ENCODE measurements at places on chromosomes 2 and 18. TPM values are rescaled to one million over a fixed set of nuclear protein-coding genes. Genes with fewer than 3 reads are reported as not detected.

Gene ICA1L
- total RNA-seq = 2.1 TPM

Gene POTEJ
- not detected for total RNA-seq

Gene CXXC1
- total RNA-seq = 107 TPM

Gene PASK
- 329 TPM for total RNA-seq

Gene AKAIN1
- total RNA-seq = not detected

Gene COL3A1
- not detected for total RNA-seq

Gene ERFE
- not detected for total RNA-seq

Gene KLHL30
- not detected for total RNA-seq

Gene CPO
- not detected for total RNA-seq

Gene WNT10A
- 6.6 TPM for total RNA-seq

Gene LAMA1
- total RNA-seq = not detected

Gene RASGRP3
- 4.1 TPM for total RNA-seq

Gene RIT2
- total RNA-seq = not detected

Gene C2orf78
- total RNA-seq = not detected

Gene REG1B
- total RNA-seq = not detected

Gene RAB6C
- not detected for total RNA-seq

Gene SERPINE2
- total RNA-seq = 2.8 TPM

Gene APOB
- total RNA-seq = not detected

Gene SNED1
- 38.4 TPM for total RNA-seq

Gene ANTXR1
- not detected for total RNA-seq

Gene POTEF
- total RNA-seq = not detected

Gene SLC14A1
- total RNA-seq = 3.0 TPM

Gene LOXHD1
- not detected for total RNA-seq

Gene STPG4
- not detected for total RNA-seq

Gene CD28
- total RNA-seq = 80.7 TPM

Gene INHA
- not detected for total RNA-seq

Gene GDF7
- 0.06 TPM for total RNA-seq

Gene ZNF516
- 19.6 TPM for total RNA-seq

Gene UGT1A4
- not detected for total RNA-seq

Gene KHK
- total RNA-seq = 0.42 TPM

Gene IL1RL2
- not detected for total RNA-seq

Gene LYPD1
- not detected for total RNA-seq

Gene SEMA4F
- 4.6 TPM for total RNA-seq

Gene RUFY4
- total RNA-seq = 0.44 TPM

Gene LHCGR
- total RNA-seq = not detected

Data from CD8-positive, alpha-beta T cell (primary cell).